ENCODE measurements at places on chromosomes 3 and 15.

GRCh38 chr3:73697020-73697419 lies 72.3 kb upstream of the PDZRN3 start:
- no peak for DNase-seq

DNA sequence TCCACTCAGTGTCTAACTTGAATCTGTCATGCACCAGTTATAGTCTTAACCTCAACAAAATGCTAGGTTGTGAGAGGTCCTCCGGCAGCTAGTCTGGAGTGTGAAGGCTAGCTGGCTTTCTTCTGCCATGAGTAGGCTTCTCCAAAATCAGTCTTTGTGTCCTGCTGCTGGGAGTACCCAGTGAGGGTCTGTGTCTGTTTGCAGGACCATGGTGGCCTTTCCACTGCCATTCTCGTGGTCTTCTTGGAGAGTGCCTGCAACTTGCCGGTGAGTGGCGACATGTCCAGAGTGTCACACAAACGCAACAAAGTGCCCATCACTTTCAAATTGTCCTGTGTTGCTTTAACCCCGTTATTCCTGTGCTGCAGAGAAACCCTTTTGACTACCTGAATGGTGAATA lies 34.0 kb downstream of the ESYT3 start:
- no peak for DNase-seq

GRCh38 chr3:58336135-58336882 lies 3.6 kb downstream of the PXK start:
- DNase-seq = no peak

DNA sequence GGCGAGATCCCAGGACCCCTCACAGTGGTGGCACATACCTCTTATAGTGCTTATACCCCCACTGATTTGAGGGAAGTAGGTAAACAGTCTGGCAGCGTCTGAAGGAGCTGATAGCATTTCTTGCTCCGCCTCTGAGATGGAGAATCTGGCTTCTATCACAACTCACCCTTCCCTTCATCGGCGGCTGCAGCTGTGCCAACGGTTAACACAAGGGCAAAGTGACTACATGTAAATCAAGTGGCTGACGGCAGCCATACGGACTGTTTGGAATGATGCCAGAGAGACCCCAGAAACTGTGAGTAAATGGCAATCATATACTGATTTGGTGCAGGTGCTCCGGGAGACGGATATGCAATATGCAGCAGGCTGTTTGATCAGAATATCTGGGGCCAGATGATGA lies 66.8 kb upstream of the UNC13C start:
- no peak for DNase-seq

DNA sequence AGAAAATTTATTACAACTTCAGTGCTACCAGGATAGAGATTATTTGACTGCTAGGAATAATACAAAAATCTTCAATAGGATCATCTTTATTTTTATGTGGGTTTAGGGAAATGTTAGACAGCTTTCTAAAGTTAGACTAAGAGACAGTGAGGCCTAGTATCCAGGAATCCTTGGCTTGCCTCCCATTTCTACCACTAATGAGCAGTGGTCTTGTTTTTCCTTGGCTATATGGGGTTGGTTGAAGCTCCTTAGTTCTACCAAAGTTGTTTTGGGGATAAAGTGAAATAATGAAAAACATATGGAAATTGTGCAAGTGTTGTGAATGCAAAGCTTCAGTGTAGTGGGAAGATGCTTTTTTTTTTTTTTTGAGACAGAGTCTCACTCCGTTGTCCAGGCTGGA lies 16.8 kb downstream of the AP4E1 start:
- DNase-seq = no peak

GRCh38 chr3:87196879-87197278 lies 30.2 kb upstream of the CHMP2B start:
- no peak for DNase-seq

DNA sequence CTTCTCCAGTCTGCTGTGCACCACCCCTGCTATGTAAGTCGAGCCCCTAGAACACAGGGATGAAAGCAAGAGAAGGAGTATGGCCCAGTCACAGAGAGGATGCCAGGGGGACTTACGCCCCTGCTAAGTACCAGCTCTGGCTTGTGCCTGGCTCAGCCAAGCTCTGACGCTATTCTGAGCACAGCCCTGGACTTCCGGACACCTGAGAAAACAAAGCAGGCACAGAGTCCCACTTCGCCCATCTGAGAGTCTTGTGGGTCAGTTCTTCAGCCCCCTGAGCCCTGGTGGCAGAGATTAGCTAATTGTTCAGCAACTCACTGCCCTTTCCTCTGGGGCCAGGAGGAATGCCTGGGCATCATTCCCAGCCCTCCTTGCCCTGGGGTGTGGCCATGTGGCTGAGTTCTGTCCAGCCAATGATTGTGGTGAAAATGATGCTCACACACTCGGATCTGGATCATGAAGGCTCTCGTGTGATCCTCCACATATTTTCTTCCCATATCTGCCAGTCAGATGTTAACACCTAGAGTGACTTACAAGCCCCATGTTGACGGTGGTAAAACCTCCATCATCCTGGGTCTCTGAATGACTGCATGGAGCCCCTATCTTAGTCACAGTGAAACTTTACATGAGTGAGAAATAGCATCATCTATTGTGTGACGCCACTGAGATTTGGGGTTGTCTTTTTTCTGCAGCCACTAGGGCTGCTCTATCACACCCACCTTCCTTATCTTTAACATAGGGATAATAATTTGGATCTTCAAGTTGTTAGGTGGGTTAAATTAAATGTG lies 105.7 kb downstream of the TPRA1 start:
- peak; percentile 9 for DNase-seq

DNA sequence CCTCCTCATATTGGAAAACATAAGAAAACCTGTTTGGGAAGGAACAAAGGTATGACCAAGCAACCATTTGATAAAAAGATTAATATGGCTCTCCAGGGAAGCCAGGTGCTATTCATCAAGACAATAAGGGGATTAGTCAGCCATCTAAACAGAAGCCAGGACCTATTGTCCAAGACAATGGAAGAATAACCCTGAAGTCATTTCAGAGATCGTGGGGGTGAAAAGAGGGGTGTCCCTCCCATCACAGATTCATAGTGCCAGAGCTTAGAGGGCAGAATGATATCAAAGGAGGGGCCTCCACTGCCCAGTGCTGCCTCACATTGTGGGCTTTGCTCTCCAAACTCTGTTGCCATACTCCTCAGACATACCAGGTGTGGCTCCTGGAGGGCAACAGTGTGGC lies 73.5 kb downstream of the DAPK2 start:
- DNase-seq = no peak

DNA sequence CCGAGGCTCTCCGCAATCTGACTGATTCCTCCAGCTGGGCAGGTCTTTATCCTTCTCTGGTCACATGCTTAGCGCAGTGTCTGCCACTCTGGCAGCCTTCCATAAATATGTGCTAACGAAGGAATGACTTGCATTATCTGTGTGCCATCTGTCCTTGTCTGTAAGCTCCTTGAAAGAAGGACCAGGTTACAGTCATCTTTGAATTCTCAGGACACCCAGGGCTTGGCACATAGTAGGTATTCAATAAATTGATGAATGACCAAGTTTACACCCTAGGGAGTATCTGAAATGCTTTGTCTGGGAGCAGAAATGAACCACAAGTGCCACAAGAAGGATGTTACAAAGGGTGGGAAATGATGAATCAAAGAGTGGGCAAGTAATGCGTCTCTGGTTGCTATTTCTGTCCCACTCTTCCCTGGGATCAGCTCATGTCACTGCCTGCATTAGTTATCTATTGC lies 16.5 kb upstream of the FAM3D start:
- no peak for DNase-seq

DNA sequence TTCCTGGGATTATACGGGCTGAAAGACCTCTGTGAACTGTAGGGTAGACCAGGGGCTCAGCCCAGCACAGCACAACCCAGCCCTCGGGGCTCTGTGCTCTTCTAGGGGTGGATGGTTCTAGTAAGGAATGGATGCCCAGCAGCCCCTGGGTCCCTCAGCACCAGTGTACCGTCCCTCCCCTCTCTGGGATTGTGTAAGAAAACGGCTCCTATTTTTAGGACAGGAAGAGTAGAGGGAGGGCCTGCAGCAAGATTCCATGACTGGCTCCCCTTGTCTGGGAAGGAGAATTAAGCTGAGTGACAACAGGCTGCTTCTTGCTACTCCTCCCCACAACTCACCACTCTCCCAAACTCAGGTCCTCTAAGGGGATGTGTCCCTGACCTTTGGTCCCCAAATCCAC lies 270.8 kb upstream of the TOPAZ1 start:
- DNase-seq = no peak

GRCh38 chr3:175940881-175941280 lies 1081.7 kb downstream of the NAALADL2 start:
- DNase-seq = no peak

- no peak for DNase-seq
These were observed 21.9 kb downstream of the GABRA5 start for GRCh38 chr15:26888761-26889160.

GRCh38 chr15:38554354-38554753 lies 10.3 kb downstream of the RASGRP1 start:
- DNase-seq = peak; percentile 72

DNA sequence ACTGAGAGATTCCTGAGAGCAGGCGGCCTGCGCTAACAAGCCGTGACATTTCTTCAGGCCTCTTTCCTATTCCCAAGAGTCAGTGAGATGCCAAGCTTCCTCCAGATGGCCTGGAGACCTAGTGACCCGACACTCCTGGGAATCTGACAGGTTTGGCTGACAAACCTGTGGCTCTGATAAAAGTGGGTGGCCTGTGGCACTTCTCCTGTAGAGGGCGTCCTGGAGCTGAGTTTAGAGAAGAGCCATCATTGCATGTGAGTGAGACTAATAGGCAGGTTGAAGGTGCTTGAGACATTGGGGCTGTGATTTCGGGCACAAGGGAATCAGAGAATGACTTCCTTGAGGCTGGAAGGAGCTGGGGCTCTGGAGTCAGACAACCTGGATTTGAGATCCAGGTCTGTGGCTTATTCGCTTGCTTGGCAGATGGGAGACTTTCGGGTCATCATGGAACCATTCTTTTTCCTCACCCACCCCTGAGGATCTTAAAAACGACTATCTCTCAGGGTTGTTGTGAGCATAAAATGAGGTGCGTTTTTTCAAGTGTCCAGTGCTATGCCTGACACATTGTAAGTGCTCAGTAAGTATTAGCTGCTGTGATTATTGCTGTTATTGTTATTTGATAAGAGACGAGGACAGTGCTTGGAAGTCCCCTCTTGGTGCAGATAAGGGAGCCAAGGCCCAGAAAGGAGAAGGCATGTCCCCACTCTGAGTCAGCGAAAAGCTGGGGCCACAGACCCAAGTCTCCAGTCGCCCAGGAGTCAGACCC lies 77.2 kb downstream of the SCN10A start:
- DNase-seq = peak; percentile 7

- DNase-seq = no peak
These were observed 19.8 kb upstream of the LYSMD4 start for GRCh38 chr15:99753066-99753465.

DNA sequence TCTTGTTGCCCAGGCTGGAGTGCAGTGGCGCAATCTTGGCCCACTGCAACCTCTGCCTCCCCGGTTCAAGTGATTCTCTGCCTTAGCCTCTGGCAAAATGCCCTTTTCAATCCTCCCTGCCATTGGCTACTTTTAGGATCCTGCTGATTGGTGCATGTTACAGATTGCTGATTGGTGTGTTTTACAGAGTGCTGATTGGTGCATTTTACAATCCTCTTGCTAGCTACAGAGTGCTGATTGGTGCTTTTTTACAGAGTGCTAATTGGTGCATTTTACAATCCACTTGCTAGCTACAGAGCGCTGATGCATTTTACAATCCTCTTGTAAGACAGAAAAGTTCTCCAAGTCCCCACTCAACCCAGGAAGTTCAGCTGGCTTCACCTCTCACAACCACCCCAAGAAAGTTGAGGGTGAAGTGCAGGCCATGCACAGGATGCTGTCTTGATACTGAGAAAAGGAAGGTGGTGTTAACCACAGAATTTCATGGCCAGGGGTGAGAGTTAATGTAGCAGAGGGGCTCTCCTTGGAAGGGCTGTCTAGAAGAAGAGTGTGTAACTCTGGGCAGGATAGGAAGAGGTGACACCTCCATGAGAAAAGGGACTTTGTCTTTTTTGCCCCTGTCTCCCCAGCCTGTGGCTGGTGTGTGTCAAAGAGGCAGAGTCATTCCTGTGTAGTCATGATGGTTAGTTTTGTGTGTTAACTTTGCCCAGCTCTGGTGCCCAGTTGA lies 145.9 kb downstream of the APBA2 start:
- no peak for DNase-seq

Measured in CD8-positive, alpha-beta T cell (primary cell).